ENCODE measurements at places on chromosomes 11 and 22. TPM values are rescaled to one million over a fixed set of nuclear protein-coding genes. Genes with fewer than 3 reads are reported as not detected.
A peak's percentile ranks its signal among the peaks of the same experiment; 100 is the strongest.

Gene NLRP14
- 0.08 TPM for total RNA-seq

DNA sequence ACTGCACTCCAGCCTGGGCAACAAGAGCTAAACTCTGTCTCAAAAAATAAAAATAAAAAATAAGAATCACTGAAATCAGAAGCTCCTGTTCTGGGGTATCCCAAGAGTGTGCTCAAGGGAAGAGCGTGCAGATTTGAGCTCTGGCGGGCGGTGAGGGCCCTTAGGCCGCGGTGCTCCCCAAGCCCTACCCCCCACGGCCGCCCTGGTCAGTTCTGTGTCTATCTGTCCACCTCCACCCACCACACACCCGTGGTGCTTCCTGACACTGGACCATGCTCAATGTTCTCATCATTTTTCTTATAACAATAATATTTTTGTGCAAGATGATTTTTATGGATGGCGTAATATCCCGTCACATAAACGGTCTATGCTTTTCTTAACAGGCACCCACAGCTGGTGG, 71.1 kb downstream of the RTL6 start:
- no peaks in the 10 kb centered on the region for H3K36me3 ChIP-seq
- H3K27ac ChIP-seq, result no peak overlapping the region
- no peak for DNase-seq
- no peak overlapping the region for H3K4me3 ChIP-seq
- no peaks in the 10 kb centered on the region for H3K4me1 ChIP-seq
- no peaks in the 10 kb centered on the region for H3K27me3 ChIP-seq

DNA sequence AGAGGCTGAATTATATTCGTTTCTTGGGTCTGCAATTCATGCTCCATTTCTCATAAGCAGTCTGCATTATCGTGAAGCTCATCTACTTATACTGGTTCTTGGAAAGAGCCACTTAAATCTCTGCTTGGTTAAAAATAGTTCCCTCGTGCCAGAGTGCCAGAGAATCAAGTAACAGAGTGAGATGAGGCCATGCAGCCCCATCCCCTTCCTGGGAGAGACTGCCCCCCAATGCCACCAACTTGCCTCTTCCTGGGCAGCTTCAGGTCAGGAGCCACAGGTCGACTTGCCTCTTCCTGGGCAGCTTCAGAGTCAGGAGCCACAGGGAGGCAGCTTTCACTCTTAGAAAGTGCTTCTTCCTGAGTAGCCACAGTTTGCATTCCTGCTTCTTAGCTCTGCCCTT, 223.9 kb upstream of the ZBED5 start:
- H3K4me1 ChIP-seq, result no peaks in the 10 kb centered on the region
- peaks cover 11% of the 10 kb centered on the region for H3K27me3 ChIP-seq
- no peak overlapping the region for H3K27ac ChIP-seq

- peaks cover 8% of the 10 kb centered on the region for H3K27me3 ChIP-seq
- no peak overlapping the region for H3K4me3 ChIP-seq
- no peak for DNase-seq
- no peaks in the 10 kb centered on the region for H3K36me3 ChIP-seq
- H3K4me1 ChIP-seq, result peaks cover 4% of the 10 kb centered on the region
These were observed 87.2 kb upstream of the GNAZ start for GRCh38 chr22:22983123-22983522.

DNA sequence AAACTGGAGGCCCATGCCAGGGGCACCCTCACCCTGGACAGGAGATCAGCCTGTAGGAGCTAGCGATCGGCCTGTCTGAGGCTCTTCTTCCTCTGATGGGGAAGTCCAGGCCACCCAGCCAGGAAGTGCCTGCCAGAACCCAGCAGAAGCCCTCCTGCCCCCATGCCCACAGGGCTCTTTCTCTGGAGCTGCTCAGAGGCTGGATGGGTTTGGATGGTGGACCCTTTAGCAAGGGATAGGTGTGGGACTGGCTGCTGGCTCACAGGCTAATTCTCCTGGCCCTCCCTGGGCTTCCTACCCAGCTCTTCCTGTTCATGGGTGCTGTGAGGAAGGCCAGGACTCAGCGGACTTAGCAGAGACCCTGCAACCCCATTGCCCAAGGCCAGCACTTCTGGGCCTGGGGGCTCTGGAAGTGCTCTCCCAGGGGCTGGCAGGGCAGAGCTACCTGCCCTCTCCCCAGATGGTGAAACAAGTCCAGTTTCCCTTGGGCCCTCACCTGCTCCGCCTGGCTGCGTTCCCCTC, 7.6 kb downstream of the FXYD2 start:
- no peak for DNase-seq
- peaks cover 75% of the 10 kb centered on the region for H3K4me1 ChIP-seq
- H3K27ac ChIP-seq, result peak overlapping the region; percentile 95
- H3K4me3 ChIP-seq, result peak overlapping the region; percentile 47
- no peaks in the 10 kb centered on the region for H3K36me3 ChIP-seq
